ENCODE measurements at places on chromosomes 2 and 18.

GRCh38 chr18:64258111-64258650 lies 109.3 kb upstream of the LINC00305 start:
- DNase-seq: no peak

DNA sequence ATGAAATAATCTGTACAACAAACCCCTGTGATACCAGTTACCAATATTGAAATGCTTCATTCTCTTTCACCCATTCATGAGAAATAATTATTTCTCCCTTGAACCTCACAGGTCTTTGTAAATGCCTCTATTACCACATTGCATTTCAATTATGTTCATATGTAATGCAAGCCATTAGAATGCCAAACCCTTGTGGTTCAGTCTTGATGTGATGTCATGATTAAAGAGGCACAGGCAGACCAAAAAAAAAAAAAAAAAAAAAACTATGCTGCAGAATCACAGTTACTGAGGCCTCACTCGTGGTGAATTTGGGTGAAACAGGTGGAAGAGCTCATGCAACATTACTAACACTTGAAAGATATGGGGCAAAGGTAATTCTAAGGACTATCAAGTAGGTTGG lies 9.4 kb upstream of the EPG5 start:
- no peak for DNase-seq

- DNase-seq: no peak
Measured at GRCh38 chr2:216637472-216637871, 4.3 kb downstream of the IGFBP2 start.

- DNase-seq: no peak
Measured at GRCh38 chr2:171991027-171991426, 8.7 kb upstream of the METAP1D start.

- no peak for DNase-seq
Measured at GRCh38 chr2:68438455-68439303, 28.4 kb downstream of the FBXO48 start.

- no peak for DNase-seq
Measured at GRCh38 chr2:29009711-29010677, 28.9 kb downstream of the TOGARAM2 start.

DNA sequence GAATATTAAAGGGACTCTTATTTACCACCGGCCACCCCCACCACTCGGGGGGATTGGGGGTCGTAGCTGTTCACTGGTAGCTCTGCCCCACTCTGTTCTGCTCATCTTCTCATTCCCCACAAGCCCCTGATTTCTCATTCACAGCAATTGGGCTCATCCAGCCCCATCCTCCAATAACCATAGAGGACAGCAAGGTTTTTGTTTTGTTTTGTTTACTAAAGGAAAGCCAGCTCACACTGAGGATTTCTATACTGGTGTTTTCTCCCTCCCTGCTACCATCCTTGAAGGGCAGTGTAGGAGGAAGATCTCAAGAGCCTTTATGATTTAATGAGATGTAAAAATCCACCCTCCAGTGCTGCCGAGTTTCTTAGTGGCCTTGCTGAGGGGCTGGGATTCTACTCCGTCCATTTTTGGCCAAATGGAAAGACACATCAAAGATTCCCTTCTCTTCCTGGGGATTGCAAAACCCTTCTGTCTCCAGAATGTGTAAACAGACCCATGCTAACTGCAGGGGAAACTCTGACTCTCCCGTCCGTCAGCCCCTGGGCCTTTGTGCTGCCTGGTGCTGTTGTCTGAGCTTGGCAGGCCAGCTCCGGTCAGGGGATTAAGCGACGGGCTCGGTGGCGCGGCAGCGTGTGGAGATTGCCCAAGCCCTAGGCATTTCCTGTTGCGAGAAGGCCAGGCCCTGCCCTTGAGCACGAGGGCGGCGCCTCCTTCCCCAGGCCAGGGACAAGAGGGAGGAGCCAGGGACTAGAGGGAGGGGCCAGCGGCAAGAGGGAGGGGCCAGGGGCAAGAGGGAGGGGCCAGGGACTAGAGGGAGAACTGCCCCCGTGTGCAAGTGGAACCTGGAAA lies 165.0 kb downstream of the ANTXR1 start:
- no peak for DNase-seq

- no peak for DNase-seq
Measured at GRCh38 chr2:72931280-72931910, 14.1 kb downstream of the EMX1 start.

DNA sequence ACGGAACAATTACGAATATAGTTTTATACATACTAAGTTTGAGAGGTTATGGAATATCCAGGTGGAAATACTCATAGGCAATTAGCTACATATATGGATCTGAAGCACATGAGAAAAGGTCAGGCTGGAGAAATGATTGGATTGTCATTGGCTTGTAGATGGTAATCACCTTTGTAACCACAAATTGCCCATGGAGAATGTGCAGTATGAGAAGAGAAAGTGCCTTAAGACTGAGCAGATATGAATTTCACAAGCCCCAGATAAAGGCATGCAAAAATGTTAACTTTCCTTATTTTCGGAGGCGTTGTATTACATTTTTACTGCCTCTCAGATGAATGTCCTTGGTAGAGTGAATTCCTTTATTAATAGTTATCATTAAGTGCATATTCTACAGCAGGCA lies 33.1 kb upstream of the ACVR1C start:
- no peak for DNase-seq

GRCh38 chr2:17643031-17643615 lies 102.6 kb downstream of the VSNL1 start:
- peak; percentile 59 for DNase-seq

- peak; percentile 90 for DNase-seq
Measured at GRCh38 chr2:24360050-24360962, at the start of gene ITSN2. Gene ITSN2 (minus strand): TSS chr2:24360536. CDS start chr2:24328082, 32,454 bp downstream.

- DNase-seq: no peak
Measured at GRCh38 chr2:237665713-237666143, 38.3 kb downstream of the LRRFIP1 start.

DNA sequence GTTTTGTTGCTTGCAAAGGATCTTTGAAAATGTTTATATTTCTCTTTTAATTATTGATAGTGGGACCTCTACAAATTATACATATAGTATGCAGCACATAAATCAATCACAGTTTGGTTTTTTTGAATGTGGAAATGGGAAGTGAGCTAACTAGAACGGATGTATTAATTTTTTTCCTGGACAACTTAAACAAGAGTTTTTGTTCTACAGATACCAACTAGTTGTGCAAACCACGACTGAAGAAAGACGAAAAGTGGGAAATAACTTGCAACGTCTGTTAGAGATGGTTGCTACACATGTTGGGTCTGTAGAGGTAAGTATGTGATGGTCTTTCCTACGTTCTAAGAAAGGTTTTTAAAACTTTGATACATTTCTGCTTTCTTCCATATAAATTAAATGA lies 39.2 kb downstream of the NDC80 start:
- no peak for DNase-seq

GRCh38 chr18:9348079-9348671 lies 13.6 kb downstream of the TWSG1 start:
- no peak for DNase-seq

- DNase-seq: no peak
Measured at GRCh38 chr2:89784960-89785359, 1093.5 kb downstream of the RPIA start.

GRCh38 chr2:152200565-152201465 lies 25.3 kb upstream of the STAM2 start:
- peak; percentile 56 for DNase-seq

GRCh38 chr2:236865052-236865451 lies 220.6 kb upstream of the COPS8 start:
- DNase-seq: no peak

DNA sequence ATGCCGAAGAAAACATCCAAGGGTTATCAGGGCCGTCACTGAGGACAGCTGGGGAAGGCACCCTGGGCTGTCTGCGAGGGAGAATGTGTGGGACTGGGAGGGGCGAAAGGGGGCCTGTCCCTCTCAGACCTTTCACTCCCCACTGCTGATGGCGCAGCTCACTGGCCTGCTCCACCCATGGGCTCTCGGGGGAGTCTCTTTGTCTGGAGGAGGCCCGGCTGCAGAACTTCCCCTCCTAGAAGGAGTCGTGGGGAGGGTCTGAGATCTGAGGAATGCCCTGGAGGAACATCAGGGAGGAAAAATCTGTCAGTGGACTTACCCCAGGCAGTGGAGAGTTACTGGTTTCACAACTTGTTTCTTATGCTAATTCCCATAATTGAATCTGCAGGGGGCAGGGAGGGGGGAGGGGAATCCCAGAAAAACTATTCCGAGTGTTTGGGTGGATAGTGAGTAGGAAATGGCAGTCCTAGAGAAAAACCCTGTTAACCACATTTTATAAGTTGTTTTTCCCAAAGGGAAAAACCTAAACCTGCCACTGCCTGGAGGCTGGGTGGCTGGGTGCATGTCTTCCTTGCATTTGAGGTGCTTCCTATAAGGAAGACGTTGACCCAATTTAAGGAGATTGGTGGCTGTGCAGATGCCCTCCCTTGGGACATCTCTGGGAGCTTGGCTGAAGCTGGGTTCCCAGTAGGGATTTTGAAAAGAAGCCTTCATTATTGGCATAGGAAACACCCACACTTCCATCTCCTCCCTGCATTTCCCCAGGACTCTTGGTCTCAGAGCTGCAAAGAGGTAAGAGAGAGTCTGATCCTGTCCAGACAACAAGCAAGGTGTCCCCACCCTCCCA lies 11.7 kb upstream of the SEMA4C start:
- DNase-seq: no peak

DNA sequence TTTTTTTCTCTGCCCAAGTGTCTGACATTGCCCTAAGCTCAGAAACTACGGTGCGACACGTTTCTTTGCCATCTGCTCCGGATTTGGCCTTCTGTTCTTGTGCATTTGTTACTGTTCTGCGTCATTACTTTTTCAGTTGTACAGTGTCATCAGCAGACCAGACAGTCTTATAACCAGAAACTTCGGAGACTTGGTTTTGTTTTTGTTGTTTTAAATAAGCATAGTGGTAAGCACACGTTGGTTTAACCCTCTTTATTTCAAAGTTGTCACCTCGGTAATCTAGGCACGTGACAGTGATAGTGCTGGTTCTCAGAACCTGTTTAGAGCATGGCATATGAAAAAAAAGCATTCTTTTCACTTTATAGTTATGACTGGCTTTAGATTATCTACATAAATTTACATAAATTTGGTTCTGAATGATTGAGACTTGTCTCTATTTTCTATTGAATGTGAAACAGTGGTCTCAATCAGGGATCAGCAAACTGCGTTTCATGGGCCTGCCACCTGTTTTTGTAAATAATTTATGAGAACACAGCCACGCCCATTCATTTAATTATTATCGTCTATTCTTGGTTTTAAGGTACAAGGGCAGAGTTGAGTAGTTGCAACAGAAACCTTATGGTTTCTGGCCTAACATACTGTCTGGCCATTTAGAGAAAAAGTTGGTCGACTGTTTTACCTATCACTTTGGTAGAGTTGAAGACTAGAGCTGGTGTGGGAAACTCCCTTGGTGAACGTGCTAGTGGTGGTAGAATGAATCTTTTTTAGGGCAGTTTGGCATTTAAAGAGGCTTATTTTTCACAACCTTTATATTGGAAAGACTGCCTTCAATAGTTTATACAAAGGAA lies 106.5 kb downstream of the ZNF532 start:
- DNase-seq: no peak

DNA sequence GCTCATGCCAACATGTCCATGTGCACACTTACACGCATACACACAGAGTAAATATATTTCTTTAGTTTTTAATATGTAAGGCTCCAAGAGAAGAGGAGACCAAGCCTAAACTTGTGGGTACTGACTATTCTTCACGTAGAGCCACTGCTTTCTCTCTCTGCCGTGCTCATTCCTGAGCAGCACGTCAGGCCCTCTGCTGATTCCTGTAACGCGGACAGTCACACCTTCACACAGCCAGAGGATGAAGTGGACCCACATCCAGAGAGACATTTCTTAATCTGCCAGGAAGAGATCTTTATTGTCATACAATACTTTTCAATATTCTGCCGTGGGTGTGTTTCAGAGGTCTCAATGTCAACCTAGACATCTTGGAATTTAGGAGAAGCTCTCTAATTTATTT lies 560.7 kb downstream of the STK39 start:
- no peak for DNase-seq

DNA sequence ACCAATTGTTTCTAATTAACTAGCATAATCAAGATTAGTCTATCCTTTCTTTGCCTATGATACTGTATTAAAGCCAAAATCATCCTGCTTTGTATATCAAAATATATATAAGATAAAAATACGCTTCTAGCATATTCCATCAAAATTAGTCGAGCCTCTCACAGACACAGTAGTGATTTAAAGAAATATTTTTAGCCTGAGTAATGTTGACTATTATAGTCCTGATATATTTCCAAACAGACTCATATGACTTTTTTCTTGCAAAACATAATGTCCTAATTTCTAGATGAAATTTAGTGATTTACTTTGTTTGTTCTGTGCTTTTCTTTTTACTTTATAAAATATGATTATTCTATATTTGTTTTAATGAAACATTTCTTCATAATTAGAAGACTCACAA lies 30.9 kb downstream of the FAP start:
- no peak for DNase-seq

DNA sequence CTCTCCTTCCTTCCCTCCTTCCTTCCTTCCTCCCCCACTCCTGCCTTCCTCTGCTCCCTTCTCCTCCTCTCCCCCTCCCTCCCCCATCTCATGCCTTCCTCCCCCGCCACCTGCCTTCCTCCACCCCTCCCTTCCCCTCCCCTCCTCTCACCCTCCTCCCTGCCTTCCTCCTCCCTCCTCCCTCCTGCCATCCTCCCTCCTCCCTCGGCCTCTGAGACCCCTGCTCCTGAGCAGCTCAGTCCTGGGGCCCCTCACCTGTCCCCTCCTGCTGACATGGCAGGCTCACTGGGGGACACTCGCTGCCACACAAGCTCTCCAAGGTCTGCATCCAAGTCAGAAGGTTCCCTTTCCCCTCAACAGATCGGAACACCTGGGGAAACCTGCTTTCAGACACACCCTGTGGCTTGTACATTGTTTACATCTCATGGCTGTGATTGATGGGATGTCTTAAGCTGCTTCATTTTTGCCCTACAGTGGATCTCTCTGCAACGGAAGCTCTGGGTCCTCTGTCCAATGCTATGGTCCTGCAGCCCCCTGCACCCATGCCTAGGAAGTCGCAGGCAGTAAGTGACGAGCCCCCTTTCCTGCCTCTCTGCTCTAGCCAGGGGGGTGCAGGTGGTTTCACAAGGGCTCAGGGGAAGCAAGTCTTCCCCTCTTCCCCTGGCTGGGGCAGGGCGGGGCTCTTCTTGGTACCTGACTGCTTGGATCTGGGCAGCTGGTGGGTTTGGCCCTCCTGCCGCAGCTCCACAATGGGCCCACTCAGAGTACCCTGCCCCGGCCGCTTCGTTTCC lies 22.9 kb downstream of the ITGB1BP1 start:
- no peak for DNase-seq

DNA sequence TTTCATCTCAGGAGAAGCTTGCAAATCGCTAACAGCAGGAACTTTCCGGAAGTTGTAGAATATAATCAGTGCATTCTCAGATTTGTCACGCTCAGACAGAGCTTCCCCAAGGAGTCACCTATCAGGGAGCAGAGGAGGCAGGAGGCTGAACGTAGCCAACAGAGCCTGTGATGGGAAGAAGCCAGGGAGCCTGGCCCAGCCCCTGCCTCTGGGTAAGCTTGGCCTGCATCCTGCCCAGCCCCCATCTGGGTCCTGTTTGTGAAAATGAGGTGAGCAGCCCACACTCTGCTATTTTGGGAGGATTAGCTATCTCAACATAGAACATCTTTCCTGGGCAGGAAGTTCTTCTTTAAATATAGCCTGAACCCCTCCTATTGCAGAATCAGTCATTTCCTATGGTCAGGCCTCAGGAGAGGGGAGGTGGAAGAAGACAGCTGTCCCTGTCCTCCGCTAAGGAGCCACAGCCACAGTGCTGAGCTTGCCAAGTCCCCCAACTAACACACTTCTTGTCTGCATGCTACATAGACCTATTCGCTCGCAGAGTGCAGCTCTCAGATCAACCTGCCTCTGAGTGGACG lies 19.2 kb upstream of the PKDCC start:
- no peak for DNase-seq

- no peak for DNase-seq
Measured at GRCh38 chr2:7740114-7740513, 822.9 kb downstream of the RNF144A start.
